Activated CD4-positive, alpha-beta T cell treated with anti-CD3 and anti-CD28 coated beads, Interleukin-2, Interleukin-6, amounts not matched to agents 100 ng/mL and 50 ng/mL, durations not matched to agents 16 hours and 8 hours (primary cell): ENCODE measurements at places on chromosomes 3 and 15.

GRCh38 chr3:138498991-138499390, 64.6 kb downstream of the ESYT3 start:
- DNase-seq: no peak

GRCh38 chr15:89167267-89168176, 53.9 kb downstream of the RLBP1 start:
- DNase-seq: peak; percentile 79

DNA sequence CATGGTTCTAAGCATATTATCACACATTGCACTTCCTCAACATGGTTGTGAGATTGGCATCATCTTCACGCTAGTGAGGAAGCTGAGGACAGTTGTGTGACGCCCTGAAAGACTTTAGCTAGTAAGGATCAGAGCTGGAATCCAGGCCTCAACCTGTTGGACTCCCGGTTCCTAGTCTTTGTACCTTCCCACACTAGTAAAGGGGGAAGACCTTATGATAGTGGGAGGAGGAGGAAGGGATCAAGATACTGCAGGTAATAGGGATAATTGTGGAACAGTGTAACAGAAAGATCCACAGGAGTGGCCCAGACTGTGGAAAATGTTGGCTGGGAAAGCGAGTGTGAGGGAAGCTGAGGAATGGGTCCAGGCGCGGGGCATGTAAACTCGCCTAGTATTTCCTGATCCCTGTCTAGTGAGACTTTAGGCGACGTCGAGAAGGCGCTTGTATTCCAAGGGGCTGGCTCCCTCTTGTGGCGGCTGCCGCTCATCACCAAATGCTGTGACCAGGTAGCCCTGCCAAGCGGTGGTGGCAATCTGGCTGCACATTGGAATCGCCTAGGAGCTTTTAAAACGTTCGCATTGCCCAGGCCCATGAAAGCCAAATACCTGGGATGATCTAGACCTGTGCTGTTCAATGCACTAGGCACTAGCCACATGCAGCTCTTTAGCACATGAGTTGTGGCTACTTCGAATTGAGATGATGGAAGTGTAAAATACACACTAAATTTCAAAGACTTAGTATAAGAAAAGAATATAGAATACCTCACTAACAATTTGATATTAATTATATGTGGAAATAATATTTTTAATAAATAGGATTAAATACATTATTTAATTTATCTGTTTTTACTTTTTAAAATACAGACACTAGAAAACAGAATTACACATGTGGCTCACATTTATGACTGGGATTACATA, 38.8 kb upstream of the CLDN18 start:
- peak; percentile 67 for DNase-seq

- DNase-seq: no peak
These were observed 18.0 kb upstream of the SPTBN5 start for GRCh38 chr15:41911691-41912345.

DNA sequence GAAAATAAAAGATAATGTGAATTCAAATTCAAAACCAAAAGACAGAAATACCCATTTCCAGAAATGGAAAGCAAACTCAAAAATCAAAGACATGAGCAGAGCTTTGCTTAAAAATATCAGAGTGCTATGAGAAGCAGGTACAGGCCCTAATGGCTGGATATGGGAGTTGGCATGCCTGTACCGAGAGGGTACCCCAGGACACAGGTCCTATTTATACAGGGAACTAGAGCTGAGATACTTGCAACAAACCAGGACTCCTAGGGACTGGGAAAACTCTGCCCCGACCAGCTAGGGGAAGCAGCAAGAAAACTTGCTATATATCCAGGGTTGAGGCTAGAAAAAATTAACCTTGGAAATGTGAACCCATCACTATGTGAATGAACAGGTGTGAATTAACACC, 36.0 kb upstream of the SYNPR start:
- DNase-seq: no peak

GRCh38 chr3:73484656-73485248, 140.0 kb downstream of the PDZRN3 start:
- peak; percentile 15 for DNase-seq

GRCh38 chr15:52256366-52256765, 39.2 kb downstream of the MYO5C start:
- DNase-seq: peak; percentile 84

- DNase-seq: no peak
These were observed 8.8 kb downstream of the GBE1 start for GRCh38 chr3:81752604-81753003.

DNA sequence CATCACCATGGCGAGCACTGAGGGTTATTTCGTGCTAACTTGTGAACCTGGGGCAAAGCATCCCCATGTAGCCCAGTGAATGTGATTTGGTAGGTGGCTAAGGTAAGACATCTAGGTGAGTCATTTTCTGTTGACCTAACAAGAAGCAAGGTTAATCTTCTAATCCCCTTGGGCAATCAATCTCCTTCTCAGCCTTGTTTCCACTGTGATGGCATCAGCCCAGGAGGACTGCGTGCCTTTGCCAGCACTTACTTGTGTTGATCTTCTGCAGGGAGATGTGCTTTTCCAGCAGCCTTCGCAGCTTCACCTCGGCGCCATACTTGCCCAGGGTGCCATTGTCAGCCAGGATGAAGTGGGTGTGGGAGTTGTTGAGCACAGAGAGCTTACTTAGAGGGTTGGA, 35.7 kb downstream of the TRPM1 start:
- no peak for DNase-seq

GRCh38 chr3:56783644-56784447, 17.9 kb downstream of the ARHGEF3 start:
- DNase-seq: peak; percentile 82

DNA sequence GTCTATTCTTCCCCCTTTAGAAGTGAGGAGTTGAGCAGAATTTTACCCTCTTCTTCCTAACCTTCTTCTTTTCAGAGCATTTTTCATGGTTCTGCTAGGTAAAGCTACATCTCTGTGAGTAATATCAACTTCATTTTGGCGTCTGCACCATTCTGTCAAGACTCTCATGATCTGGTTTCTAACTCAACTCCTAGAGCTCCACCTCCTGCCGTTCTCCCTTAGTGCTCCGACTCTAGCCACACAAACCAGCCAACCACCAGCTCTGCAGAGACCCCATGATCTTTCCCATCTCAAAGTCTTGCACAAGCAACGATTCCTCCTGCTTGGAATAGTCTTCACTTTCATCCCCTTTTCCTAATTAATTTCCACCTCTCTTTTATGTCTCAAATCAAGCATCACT, 193.9 kb upstream of the TMC3 start:
- DNase-seq: no peak

- DNase-seq: peak; percentile 74
These were observed at the start of gene NR2F2 for GRCh38 chr15:96330450-96331143. Gene NR2F2, plus strand, starts transcription at chr15:96330700. Its CDS starts 1,406 bp downstream, at chr15:96332106.

- no peak for DNase-seq
These were observed 265.6 kb downstream of the FOXP1 start for GRCh38 chr3:71317749-71318457.

DNA sequence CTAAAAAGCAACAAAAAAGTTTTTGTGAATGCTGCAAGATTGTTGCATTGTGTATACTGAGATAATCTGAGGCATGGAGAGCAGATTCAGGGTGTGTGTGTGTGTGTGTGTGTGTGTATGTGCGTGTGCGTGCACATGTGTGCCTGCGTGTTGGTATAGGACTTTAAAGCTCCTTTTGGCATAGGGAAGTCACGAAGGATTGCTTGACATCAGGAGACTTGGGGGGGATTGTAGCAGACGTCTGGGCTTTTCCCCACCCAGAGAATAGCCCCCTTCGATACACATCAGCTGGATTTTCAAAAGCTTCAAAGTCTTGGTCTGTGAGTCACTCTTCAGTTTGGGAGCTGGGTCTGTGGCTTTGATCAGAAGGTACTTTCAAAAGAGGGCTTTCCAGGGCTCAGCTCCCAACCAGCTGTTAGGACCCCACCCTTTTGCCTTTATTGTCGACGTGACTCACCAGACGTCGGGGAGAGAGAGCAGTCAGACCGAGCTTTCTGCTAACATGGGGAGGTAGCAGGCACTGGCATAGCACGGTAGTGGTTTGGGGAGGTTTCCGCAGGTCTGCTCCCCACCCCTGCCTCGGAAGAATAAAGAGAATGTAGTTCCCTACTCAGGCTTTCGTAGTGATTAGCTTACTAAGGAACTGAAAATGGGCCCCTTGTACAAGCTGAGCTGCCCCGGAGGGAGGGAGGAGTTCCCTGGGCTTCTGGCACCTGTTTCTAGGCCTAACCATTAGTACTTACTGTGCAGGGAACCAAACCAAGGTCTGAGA, 4.7 kb downstream of the BHLHE40 start:
- peak; percentile 88 for DNase-seq

DNA sequence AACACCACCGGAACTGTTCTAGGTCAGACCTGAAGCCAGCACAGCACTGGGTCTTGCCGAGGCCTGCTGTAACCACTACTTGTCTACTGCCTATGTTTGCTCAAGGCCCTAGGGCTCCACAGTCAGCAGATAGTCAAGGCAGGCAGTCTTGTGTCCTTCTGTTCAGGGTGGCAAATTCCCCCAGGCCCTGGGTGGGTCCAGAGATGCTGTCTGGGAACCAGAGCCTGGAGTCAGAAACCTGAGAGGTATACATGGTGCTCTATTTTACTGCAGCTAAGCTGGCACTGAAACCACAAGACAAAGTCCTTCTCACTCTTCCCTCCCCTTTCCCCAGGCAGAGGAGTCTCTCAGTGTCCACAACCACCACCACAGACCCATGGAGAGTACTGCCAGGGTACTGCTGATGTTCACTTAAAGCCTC, 89.9 kb downstream of the BBX start:
- no peak for DNase-seq

DNA sequence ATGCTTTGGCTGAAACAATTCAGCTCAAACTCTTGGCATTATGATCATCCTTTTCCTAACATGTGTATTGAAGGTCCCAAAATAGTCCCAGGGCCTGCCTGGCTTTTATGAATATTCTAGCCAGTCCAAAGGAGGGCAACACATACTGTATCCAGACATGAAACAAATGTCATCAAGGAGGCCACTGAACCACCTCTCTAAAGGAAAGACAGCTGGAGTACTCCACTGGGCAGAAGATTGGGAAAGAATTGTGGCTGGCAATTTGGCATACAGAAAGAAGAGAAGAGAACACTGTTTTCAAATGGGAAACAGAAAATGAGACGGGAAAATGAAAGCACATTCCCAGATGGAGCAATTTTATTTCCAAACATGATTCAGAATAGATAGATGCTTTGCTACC, 80.6 kb downstream of the NCEH1 start:
- no peak for DNase-seq

DNA sequence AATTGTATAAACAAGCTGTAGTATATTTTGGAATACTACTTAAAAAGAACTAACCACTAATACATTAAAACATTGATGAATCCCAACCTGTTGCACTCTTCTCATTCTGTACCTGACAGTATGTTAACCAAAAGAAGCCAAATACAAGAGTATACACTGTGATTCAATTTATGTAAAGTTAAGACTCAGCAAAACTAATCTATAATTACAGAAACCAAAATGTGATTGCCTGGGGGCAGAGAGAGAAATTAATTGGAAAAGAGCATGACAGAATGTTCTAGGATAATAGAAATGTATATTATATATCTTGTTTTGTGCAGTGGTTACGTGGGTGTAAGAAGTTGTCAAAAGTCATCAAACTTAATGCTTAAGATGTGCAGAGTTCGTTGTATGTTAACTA, 31.1 kb downstream of the PIK3CA start:
- no peak for DNase-seq

GRCh38 chr3:39362192-39362591, 21.0 kb upstream of the SLC25A38 start:
- DNase-seq: no peak

DNA sequence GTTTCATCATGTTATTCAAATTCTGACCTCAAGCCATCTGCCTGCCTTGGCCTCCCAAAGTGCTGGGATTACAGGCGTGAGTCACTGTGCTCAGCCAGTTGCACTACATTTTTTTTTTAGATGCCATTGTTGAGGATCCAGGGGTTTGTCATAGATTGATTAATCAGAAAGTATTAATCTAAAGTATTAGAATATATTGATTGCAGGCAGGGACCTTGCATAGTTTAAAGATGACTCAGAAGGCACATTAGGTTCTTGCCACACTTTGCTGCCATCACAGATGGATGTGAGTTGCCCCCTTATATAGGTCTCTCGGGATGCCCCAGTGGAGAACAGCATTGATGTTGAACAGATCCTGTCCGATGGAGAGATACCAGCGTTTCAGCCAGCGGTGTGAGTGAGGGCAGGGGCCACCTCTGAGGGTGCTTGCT, 41.1 kb downstream of the IGF1R start:
- DNase-seq: no peak

DNA sequence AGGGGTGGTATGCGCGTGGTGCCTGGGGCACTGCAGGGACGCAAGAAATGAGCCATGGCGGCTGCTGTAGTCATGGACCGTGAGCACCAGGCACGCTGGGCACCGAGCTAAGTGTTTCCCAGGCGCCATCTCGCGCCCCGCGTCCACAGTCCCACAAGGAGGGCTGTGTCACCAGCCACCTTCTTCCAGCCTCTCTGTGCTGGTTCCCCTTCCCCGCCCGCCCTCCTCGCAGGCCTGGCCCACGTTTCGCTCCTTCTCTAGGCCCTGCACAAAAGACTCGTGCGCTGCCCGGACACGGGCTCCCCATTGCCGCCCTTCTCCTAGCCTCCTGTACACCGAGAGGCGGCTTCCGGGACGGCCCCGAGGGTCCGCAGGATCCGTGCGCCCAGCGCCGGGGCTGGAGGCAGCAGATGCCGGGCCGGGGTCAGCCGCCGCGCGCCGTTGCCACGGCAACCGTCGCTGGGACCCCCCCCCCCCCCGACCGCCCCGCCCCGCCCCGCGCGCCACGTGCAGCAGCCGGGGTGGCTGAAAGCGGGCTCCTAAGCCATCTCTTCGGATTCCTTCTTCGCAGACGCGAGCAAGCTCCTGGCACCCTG, 113.4 kb downstream of the SRGAP3 start:
- DNase-seq: no peak

DNA sequence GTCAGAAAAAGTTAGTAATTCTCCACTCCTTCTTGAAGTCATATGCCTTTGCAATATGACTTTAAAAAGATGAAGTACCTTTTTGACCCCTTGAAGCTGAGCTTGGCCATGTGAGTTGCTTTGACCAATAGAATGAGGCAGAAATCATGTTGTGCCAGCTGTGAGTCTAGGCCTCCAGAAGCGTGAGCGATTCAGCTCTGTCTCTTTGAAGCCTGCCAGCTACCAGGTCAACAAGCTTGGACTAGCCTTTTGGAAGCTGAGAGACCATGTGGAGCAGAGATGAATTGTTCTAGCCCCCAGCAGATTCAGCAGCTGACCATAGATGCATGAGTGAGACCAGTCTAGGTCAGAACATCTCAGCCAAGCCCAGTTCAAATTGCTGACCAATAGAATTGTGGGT, 69.8 kb upstream of the EOMES start:
- DNase-seq: no peak
